ENCODE measurements at places on chromosomes 1 and 21. TPM values are rescaled to one million over a fixed set of nuclear protein-coding genes. Genes with fewer than 3 reads are reported as not detected.

The ST6GALNAC5 gene
- polyA plus RNA-seq = 0.14 TPM

The STPG1 gene
- 8.8 TPM for polyA plus RNA-seq

The PDZK1IP1 gene
- polyA plus RNA-seq = 126 TPM

The KDF1 gene
- 17.5 TPM for polyA plus RNA-seq

The LCE1E gene
- polyA plus RNA-seq = 0.04 TPM

The FGR gene
- polyA plus RNA-seq = 3.4 TPM

The OLFM3 gene
- polyA plus RNA-seq = not detected

The ARHGAP29 gene
- 2.7 TPM for polyA plus RNA-seq

The ZDHHC18 gene
- 14.4 TPM for polyA plus RNA-seq

The GJA9 gene
- polyA plus RNA-seq = 0.32 TPM

The OR2T5 gene
- not detected for polyA plus RNA-seq

The KMO gene
- polyA plus RNA-seq = 0.05 TPM

The RIMS3 gene
- polyA plus RNA-seq = 0.35 TPM

The S100A1 gene
- polyA plus RNA-seq = 0.93 TPM

Data from esophagus (tissue), 2 donors.